Astrocyte of the spinal cord (primary cell): ENCODE measurements at places on chromosomes 5 and 9.

DNA sequence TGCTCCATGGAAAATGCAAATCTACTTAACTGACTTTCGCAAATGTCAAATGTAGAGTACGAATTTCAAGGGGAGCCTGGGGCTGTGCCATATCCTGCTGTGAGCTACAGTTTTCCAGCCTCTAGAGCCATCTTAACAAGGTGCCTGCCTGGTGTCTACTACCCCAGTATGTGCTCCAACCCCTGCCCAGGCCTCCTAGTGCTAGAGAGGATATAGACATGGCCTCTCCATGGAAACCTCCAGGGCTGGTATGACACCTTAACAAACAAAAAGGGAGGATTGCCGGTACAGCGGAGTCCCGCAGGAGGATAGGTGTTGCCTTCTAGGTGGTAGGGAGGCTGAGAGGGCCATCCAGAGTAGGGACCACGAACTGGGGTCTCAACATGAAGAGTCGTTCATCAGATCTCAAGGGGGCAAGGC, 13.6 kb upstream of the IL3 start:
- DNase-seq = no peak

- DNase-seq = no peak
Observed at GRCh38 chr9:21513431-21513830, 31.3 kb upstream of the IFNE start.

GRCh38 chr5:40666657-40667056, 13.1 kb upstream of the PTGER4 start:
- DNase-seq = no peak

GRCh38 chr5:91170266-91170665, 212.9 kb downstream of the ARRDC3 start:
- DNase-seq = peak; percentile 64

- DNase-seq = peak; percentile 42
Observed at GRCh38 chr9:100098046-100098886, 534 bp downstream of the ERP44 start.

DNA sequence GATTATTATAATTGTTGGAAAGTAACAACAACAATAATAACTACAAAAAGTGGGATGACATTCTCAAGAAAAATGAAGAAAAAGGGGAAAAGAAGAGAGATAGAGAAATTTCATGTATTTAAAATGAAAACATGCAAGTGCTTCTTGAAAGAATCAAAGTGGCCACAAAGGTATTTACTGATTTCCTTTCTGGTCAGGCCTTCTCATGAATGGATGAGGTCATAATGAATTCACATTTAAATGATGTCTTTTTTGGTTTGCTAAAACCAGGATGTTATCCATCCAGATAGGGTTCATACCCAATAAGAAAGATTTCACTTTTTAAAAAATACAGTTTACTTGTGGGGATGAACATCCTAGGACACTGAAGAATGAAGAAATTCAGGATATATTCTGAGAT, 446.4 kb upstream of the PTGER4 start:
- DNase-seq = peak; percentile 63

GRCh38 chr5:83653669-83654068, 67.0 kb downstream of the HAPLN1 start:
- DNase-seq = no peak

GRCh38 chr5:137563646-137564397, 64.7 kb upstream of the SPOCK1 start:
- DNase-seq = peak; percentile 88

DNA sequence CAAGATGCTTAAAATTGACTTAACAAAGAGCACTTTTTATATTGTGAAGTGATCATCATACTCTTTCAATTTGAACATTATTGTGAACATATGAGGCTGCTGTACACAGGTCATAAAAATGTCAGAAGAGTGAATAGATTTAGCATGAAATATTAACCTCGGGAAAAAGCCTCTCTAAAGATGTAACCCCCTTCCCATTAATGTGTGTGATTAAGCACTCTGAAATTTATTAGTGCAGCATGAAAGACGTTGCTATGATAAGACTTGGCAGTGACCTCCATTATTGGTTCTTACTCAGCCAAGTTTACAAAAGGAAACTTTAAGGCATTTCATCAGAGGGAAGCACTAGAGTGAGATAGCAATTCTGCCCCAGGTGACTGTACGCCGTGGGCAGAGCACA, 326.5 kb downstream of the NTRK2 start:
- DNase-seq = peak; percentile 25

- DNase-seq = peak; percentile 83
Observed at GRCh38 chr5:134547579-134547978, 22.1 kb downstream of the JADE2 start.
